ENCODE measurements at places on chromosomes 3 and 15. TPM values are rescaled to one million over a fixed set of nuclear protein-coding genes. Genes with fewer than 3 reads are reported as not detected.

Gene HGD
- 0.73 TPM for total RNA-seq

Gene PLSCR4
- total RNA-seq = 14.2 TPM

Gene TRPM1
- not detected for total RNA-seq

Gene GRK7
- 0.08 TPM for total RNA-seq

Gene CELSR3
- total RNA-seq = 0.22 TPM

Gene ITPKA
- 1.0 TPM for total RNA-seq

Gene CCDC9B
- total RNA-seq = 178 TPM

Gene MCTP2
- total RNA-seq = 1.5 TPM

Gene AADACL2
- total RNA-seq = not detected

Gene TGFBR2
- total RNA-seq = 66.7 TPM

Gene PIGZ
- 5.9 TPM for total RNA-seq

Gene PGBD4
- 1.5 TPM for total RNA-seq

DNA sequence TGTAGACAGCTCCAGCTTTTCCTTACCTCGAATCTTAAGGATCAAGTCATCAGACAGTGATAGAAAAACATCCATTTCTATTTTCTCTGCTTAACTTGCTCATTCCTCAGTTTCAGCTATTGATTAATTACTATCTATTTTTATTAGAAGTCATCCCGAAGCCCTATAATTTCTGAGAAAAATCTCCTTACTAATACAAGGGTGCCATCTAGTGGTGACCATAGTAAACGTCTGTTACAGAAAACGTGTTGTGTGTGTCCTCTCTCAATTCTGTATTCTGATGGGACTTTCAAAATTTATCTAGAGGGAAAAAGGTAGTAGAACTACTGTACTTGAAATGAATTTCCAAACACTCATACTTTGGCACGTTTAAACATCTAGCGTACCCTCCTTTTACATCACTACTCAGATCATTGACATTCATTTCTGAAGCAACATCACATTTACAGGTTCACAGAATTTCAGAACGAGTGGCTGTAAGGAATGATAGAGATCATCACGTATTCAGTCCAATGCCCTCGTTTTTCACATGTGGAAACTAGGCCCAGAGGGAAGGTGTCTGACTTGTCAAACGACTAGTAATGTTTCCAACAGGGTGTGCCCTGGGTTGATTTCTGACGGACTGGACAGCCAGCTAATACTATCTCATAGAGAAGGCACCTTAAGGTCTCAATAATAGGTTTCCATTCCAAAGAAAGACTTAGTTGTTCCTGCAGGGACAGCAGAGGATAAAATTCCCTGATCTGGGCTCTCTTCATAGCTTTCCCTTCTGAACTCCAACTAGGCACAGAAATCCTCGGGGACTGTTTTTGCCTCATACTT is 25.6 kb downstream of the HACD2 start:
- DNase-seq = no peak

DNA sequence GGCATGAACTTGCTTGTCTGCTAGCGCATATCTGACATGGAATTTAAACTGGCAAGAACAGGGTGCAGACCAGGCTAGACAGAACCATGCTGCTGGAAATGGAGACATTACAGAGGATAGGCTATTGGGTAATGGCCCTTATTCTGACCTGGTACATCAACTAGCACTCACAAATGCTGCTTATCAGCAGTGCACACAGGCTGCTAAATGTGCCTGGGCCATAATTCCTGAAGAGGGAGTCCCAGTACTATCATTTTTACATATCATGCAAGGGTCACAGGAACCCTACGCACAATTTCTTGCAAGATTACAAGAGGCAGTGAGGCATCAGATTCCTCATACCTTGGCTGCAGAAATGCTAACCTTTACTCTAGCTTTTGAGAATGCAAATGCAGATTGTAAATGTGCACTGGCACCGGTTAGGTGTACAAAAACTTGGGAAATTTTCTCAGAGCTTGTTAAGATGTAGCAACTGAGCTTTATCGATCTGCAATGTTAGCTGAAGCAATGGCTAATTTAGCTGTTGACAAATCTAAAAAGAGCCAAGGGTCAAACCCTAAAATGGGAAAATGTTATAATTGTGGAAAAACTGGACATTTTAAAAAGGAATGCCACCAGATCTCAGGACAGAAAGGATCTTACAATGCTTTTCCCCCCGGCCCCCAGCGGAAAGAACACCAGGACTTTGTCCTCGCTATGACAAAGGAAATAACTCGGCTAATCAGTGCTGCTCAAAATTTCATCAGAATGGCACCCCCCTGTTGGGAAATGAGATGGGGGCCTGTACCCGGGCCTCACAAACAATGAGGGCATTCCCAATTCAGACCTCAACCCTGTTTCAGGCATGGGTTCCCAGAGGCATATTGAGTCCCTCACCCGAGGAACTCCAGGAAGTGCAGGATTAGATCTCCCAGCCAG is 21.1 kb downstream of the CCRL2 start:
- DNase-seq = no peak

DNA sequence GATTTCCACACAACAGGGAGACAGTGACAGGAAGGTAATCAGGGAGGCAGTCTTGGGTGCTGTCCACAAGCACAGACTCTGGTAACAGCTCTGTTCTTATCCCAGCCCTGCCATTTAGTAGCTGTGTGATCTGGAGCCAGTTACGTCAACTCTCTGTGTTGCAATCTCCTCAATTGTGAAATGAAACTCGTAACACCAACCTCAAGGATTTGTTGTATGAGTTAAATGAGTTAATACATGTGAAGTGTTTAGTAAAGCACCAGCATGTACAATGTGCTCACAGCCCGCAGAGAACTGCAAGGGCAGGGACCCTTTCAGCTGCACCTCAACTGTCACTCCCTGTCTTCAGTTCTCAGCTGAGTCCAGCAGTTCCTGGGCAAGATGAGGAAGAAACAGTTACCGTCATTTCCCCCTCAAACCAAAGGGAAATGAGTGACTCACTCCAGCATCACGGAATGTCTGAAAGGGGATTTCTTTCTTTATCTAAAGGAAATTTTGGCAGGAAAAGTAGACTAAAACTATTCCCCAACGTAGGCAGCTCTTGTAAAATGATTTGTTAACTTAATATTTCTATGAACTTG is 39.9 kb upstream of the MB21D2 start:
- no peak for DNase-seq

- DNase-seq = no peak
Observed at GRCh38 chr3:55780913-55781312, 293.8 kb upstream of the WNT5A start.

- DNase-seq = no peak
Observed at GRCh38 chr3:89562373-89562772, 455.0 kb downstream of the EPHA3 start.

GRCh38 chr15:45346381-45346780 is 32.0 kb downstream of the GATM start:
- no peak for DNase-seq

GRCh38 chr15:70802629-70803028 is 39.3 kb upstream of the UACA start:
- DNase-seq = no peak

GRCh38 chr15:52414936-52415335 is 113.7 kb downstream of the MYO5A start:
- no peak for DNase-seq

DNA sequence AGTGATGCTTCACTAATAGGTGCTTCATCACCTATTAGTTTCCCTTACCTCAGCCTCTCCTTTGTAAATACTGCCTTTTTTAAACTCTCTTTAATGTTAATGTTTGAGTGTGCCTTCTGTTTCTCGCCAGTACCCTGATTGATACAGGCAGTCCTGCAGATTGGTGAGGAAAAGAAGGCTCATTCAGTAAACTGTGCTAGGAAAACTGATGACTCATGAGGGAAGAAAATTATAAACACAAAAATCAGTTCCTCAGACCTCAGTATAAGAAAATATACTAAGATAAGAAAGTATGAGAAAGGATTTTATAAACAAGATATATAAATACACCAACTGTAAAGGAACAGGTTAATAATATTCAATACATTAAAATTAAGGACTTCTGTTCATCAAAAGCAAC is 54.8 kb upstream of the OXTR start:
- DNase-seq = no peak

GRCh38 chr15:85649372-85649771 is 145.4 kb downstream of the KLHL25 start:
- no peak for DNase-seq

GRCh38 chr3:53287131-53287629 is 31.4 kb upstream of the TKT start:
- no peak for DNase-seq

DNA sequence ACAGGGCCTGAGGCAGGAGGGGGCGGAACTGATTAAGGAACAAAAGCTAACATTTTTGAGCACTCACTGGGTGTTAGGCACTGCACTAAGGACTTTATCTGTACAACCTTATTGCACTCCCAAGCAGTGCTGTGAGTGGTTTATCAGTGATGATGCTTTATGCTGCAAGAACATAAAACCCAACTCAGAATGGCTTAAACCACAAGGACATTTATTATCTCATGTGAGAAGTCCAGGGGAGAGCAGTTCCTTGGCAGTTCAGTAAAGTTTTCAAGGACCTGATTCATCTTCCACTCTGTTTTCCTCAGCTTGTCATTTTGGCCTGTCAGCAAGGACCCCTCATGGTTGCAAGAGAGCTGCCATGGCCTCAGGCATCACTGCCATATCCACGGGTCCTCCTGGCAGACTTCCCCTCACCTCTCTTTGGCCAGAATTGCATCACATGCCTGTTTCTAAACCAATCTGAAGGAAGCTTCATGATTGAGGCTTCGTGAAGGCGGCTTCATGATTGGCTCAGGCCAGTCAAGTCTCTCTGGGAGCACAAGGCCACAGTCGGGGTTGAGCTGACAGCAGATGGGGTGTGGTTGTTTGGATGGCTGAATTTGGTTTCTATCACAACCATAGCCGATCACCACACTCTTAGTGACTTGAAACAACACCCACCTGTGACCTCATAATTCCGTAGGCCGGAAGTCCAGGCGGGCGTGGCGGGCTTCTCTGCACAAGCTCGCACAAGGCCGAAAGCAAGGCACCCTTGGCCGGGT is 15.8 kb downstream of the EFCC1 start:
- DNase-seq = no peak

DNA sequence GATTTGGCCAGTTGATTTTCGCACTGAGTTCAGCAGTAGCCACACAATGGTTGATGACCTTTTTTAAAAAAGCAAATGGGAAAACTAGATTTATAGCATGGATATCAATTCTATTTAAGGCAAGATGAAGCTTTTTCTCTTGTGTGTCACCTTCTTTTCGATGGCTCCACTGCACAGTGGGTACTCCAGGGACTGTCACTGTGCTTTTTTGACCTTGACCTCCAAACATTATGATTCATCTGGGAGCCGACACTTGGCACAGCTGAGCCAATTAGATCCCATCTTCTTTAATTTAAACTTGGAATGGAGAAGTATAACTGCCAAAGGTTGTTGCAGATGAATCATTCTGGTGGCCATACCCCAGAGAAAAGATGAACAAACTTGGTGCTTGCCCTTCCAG is 367.3 kb downstream of the EPHA6 start:
- DNase-seq = no peak

GRCh38 chr3:167820102-167820865 is 84.8 kb downstream of the SERPINI1 start:
- DNase-seq = no peak

DNA sequence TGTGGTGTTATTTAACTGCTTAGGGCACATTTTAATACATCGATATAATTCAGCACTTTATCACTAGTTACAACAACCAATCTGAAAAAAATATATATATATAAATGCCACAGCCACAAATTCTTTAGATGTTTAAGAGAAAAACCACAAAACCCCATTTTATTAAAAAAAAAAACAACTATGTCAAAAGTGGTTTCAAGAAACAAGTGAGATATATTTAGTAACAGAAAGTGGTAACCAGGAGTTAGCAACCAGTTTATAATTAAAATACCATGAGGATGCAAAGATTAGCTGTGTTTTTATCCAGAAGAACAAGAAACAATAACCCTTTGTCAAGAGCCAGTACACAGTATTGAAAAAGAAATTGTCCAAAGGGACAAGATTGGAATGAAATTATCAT is 14.8 kb upstream of the DIPK2A start:
- no peak for DNase-seq

GRCh38 chr3:9196020-9196419 is 53.4 kb downstream of the SRGAP3 start:
- DNase-seq = no peak

- no peak for DNase-seq
Observed at GRCh38 chr15:71646767-71647486, 163.4 kb upstream of the NR2E3 start.

- DNase-seq = no peak
Observed at GRCh38 chr15:77717333-77717990, 84.8 kb upstream of the LINGO1 start.

DNA sequence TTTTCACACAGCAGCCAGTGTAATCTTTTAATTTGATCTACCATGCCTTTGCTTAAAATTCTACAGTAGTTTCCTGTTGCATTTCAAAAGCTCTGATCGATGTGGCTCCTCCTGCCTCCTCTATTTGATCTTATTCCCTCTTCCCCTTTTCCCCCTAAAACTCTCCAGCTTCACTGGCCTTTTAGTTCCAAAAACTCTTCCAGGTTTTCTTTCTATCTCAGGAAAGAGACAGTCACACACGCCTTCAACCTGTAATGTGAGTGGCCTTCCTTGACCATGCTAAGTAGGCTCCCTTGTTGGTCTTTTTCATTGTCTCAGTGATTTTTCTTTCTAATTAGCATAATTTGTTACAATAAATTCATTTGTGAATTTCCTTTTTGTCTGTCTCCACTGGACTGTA is 985 bp downstream of the TEX9 start:
- DNase-seq = no peak

DNA sequence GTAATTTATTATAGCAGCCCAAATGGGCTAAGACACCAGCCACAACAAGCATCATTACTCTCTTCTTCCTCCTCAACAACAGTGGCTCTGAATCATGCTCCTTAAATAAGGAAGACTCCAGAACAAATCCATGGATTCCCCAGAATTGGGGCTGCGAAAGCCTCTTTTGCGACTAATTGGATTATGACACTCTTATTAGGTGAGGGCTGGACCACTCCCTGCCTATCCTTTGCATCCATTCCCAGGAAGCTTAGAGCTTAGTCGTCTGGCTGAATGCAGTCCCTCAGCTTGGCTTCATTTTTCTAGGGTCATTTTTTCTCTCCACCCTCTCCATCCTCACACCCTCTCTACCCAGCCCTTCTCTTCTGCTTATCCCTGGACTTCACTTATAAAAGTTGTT is 227.7 kb downstream of the ZNF621 start:
- DNase-seq = no peak

Data from cardiac septum (tissue), 1 donor.